ENCODE measurements at places on chromosomes 7 and 10.

DNA sequence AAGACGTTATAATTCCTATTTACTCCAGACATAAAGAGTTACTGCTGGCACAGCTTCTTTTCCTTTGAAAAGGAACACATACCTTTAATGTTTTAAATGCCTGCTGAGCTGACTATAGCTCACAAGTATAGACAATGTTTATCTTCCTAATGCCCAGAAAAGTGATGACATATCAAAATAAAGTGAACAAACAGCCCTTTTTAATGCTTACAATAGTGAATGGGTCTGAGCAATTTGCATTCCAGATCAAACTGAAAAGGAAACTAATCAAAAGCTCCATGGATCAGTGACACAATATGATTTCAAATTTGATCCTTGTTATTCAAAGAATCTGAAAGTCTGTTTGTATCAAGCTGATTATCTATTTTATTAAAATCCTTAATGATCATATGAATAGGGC is 233.6 kb upstream of the SEMA3E start:
- no peak for DNase-seq

DNA sequence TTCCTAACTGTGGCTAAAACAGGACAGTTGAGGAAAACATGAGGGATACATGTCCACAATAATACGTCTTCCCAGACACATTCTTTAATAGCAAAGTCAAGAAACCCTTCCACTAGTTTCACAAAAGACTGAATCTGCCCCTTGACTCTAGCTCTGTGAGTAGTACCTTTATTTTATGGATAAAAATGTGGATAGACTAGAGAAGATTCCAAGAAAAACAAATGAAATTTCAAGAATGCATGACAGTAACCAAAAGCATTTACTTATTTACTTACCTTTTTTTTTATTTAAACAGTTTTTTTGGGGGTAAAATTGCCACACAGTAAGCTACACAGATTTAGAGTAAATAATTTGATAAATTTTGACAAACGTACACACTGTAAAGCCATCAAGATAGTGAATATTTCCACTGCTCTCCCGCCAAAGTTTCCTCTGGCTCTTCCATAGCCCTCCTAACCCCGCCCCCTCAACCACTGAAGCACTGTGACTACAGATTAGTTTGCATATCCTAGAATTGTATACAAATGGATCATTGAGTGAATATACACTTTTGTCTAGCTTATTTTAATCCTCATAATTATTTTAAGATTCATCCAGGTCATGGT is 420.4 kb upstream of the ZMIZ1 start:
- DNase-seq = no peak

GRCh38 chr10:29479981-29480954 is 154.5 kb downstream of the SVIL start:
- no peak for DNase-seq

- no peak for DNase-seq
Observed at GRCh38 chr7:9264395-9264794, 831.0 kb downstream of the NXPH1 start.

- DNase-seq = no peak
Observed at GRCh38 chr7:684416-684815, 42.1 kb upstream of the DNAAF5 start.

All from stimulated activated CD8-positive, alpha-beta memory T cell treated with anti-CD3 and anti-CD28 coated beads, Interleukin-4, amount 100 ng/mL, for 1 hour (primary cell).